Thoracic aorta (tissue), 2 donors: ENCODE measurements at places on chromosomes 16 and 17. TPM values are rescaled to one million over a fixed set of nuclear protein-coding genes. Genes with fewer than 3 reads are reported as not detected.

- no peak for DNase-seq
Measured at GRCh38 chr16:14193316-14193871, 122.3 kb downstream of the MRTFB start.

DNA sequence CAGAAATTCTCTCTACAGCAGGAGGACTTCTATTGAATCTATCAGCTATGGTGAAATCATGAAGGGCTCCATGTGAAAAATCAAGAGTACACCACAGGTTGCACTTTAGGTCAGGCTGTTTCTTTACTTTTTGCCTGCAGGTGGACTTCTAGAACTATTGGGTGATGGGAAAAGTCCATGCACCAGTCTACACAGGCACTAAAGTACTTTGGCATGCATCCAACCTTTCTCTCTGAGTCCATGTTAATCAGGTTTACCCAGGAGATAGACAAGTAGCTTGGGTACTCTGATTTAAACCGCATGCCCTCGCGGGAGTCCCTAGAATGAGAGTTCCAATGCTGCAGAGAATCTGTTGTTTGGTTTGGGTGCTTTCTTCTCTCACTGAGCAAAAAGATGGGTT, 9.1 kb upstream of the ANKFN1 start:
- DNase-seq, result no peak

DNA sequence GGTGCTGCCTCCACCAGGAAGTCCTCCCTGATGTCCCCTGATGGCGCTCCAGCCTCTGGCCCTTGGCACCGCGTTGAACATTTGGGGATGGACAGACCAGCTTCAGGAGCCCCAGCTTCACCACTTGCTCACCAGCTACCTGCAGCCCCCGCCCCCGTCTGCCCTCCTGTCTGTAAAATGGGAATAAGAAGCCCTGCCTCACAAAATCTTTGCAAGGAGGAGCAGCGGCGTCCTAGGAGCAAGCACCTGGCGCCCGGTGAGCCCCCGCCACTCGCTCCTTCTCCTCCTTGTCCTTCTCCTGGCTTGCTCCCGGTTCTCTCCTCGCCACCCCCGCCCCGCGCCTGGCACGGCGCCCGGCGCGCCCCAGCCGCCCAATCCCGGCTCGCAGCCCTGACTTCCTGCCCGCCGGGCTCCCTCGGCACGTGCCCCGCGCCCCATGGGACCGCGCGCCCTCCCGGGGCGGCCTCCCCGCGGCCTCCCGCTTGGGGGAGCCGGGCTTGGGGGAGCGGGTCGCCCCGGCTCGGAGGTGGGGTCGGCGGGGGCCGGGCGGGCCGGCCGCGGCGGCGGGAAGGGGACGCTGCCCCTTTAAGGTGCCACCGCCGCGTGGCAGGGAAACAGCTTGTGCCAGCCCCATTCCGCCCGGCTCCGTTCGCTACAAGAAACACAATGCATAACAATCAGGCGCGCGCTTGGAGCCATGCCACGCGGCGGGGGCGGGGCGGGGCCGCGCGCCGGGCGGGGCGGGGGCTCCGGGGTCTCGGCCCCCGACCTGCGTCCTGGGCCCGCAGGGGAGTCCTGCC, 9.1 kb upstream of the PPP1R1B start:
- no peak for DNase-seq

GRCh38 chr17:53168413-53168812, 654.3 kb upstream of the KIF2B start:
- DNase-seq, result no peak

DNA sequence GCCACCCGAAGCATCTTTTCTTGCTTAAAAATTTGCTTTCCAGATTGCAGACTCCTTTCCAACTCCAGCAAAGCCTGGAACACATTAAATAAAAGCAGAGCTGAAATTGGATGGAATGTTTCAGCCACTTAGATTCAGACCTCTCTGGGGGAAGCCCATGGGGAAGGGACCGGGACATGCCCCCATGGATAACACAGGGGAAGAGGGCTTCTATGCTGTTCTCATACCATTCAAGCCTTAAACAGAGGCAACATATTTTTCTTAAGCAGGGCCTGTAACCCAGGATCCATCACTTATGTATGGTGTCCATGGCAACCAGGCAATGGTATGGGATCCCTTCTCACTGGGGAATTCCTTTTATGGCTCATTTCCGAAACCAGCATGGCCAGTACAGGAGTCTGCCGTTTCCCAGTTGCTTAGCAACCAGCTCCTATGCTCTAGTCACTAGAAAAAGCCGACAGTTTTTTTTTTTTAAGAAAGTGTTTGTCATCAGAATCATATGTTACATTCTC, 62.0 kb upstream of the MARCHF10 start:
- no peak for DNase-seq

GRCh38 chr16:87369117-87369765, 14.3 kb downstream of the FBXO31 start:
- no peak for DNase-seq

The ARHGDIG gene
- total RNA-seq, result not detected

The SLFN14 gene
- not detected for total RNA-seq

The TBC1D26 gene
- not detected for total RNA-seq

The IRX3 gene
- 0.95 TPM for total RNA-seq

The C16orf46 gene
- total RNA-seq, result 0.54 TPM
